ENCODE measurements at places on chromosomes 3 and 15. TPM values are rescaled to one million over a fixed set of nuclear protein-coding genes. Genes with fewer than 3 reads are reported as not detected.

DNA sequence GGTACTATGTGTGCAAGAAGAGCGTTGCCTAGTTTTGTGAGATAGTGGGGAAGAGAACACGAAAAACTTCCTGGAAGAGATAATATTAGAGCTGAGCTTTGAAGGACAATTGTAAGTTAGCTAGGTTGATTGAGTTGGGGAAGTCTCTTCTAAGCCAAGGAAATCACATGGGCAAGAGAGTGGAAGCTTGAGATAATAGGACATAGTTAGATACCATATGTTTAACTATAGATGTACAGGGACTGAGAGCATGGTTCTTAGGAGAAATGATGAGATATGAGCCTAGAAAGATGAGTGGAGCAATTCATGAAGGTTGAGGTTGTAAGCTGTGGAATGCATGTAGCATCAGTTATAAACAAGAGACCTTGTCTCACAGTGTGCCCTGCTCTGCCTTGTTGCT lies 30.1 kb upstream of the AQP9 start:
- no peaks in the 10 kb centered on the region for H3K36me3 ChIP-seq
- no peak overlapping the region for H3K27ac ChIP-seq
- DNase-seq = no peak
- no peaks in the 10 kb centered on the region for H3K27me3 ChIP-seq

GRCh38 chr3:193049935-193050334 lies 132.3 kb upstream of the MB21D2 start:
- H3K4me1 ChIP-seq = no peaks in the 10 kb centered on the region
- no peaks in the 10 kb centered on the region for H3K36me3 ChIP-seq
- H3K4me3 ChIP-seq = no peak overlapping the region
- no peak for DNase-seq
- H3K27me3 ChIP-seq = peaks cover 5% of the 10 kb centered on the region

The CHST13 gene
- total RNA-seq = 0.64 TPM

The ARRDC4 gene
- total RNA-seq = 2.9 TPM

The DLL4 gene
- total RNA-seq = 0.31 TPM
